ENCODE measurements at places on chromosomes 12 and 14.

DNA sequence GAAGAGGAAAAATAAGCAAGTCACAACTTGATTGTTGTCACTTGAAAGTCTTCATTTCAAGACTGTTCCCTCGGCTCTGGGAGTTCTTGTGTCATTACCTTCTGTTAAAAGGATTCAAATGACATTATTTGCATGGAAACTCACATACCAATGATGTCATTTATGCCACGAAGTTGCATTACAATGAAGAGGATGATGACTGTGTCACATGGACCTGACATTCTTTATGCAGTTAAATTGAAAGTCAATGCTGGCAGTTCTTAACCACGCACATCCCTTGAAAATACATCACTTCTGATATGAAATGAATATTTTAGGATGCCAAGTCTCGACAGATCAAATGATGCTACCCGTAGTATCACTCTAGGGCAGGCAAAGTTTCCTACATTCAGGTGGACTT lies 1069.5 kb downstream of the VRK1 start:
- no peak for DNase-seq

DNA sequence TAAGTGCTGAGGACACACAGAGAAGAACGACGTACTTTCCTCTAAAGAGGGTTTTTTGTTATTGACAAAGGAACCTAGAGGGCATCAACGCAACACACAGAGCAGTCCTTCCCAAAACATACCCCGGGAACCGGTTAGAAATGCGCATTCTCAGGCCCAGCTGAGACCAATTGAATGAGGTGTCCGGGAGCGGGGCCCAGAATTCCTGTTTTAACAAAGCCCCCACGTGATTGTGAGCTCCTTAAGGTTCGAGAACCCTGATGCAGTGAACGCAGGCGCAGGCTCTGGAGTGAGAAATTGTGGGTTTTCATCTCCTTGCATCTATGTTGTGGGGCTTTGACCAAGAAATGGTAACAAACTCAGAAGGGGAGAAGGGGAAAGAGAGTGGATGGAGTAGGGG lies 51.0 kb upstream of the TBX3 start:
- no peak for DNase-seq

- DNase-seq, result no peak
These were observed 55.8 kb downstream of the ARID2 start for GRCh38 chr12:45785315-45785714.

DNA sequence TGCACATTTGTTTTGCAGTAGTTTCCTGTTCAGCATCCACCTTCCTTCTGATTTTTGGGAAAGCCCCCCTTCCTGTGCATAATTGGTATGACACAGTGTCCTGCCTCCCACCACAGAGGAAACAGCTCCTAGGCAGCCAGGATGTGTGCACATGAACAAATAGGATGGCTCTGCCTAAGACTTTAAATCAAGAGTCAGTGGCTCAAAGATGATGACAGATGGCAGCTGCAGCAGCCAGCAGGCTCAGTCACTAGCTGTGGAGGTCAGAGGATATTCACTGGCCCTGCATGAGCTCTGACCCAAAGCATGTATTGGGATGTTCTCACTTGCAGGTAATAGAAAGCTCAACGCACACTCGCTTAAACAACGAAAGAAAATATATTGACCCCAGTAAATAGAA lies 90.3 kb downstream of the KCNK10 start:
- peak; percentile 44 for DNase-seq

DNA sequence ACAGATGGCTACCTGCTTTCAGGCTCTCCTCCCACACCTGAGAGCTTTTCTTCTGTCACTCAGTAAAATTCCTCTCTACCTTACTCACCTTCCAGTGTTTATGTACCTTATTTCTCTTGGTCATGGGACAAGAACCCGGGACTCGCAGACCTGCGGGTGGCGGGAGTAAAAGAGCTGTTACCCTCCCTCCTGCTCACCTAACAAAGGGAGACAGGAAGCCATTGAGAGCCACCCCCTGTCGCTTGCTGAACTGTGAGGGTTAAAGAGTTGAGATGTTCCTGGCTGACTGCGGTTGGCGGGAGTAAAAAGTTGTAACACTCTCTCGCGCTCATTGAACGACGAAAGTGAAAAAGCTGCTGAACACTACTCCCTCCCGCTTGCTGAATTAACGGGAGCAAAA lies 1935.1 kb upstream of the FLRT2 start:
- DNase-seq, result no peak

DNA sequence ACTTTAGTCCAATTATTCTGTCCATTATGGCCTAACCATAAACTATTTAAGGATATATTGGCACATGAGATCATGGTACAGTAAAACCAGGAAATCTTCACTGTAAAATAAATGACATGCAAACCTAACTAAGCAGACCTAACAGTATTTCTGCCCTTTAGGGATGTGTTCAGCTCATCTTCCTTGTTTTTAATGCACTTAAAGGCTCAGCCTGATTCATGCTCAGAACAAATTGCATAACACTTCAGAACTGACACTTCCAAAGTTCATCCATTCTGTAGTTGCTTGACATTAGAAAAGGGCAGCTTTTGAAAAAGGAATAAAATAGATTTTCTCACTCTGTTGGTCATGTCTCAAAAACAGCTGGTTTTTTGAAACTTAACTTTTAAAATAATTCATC lies 708.5 kb downstream of the C12orf50 start:
- no peak for DNase-seq

GRCh38 chr12:45418520-45418919 lies 202.6 kb downstream of the ANO6 start:
- DNase-seq, result no peak

DNA sequence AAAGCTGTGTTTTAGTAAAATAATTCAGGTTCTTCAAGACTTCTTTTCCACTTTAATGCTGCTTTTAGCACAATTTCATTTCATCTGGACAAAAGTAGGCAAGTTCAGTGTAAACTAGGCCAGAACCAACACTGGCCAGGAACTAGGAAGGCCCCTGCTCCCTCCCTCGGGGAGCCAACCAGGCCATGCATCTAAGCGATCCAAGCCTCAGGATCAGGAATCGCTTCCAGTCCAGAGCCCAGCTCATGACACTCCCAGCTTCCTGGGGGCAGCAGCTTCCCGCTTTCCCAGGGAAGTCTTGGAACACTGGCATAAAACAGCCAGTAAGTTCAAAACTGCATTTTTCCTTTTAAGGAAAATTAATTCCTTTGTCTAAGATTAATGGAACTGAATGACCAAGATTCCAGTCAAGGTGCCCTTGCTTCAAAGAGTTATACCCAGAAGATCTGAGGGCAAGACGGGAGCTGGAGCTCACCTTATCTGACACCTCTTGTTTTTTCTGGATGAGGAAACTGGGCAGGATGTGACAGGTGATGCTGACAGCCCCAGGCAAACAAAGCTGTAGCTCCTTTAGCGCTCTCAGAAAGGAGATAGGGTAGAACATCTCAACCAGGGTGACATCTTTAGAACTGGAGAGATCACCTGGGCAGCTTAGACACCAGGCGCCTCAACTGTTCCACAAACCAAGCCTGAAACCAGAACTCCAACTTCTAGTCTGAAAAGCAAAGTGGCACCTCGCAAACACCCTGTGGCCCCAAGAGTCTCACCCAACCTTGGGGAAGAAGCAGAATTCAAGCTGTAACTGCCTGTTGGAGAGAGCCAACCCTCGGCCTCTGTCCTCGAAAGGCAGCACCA lies 61.4 kb upstream of the PNMA1 start:
- no peak for DNase-seq

DNA sequence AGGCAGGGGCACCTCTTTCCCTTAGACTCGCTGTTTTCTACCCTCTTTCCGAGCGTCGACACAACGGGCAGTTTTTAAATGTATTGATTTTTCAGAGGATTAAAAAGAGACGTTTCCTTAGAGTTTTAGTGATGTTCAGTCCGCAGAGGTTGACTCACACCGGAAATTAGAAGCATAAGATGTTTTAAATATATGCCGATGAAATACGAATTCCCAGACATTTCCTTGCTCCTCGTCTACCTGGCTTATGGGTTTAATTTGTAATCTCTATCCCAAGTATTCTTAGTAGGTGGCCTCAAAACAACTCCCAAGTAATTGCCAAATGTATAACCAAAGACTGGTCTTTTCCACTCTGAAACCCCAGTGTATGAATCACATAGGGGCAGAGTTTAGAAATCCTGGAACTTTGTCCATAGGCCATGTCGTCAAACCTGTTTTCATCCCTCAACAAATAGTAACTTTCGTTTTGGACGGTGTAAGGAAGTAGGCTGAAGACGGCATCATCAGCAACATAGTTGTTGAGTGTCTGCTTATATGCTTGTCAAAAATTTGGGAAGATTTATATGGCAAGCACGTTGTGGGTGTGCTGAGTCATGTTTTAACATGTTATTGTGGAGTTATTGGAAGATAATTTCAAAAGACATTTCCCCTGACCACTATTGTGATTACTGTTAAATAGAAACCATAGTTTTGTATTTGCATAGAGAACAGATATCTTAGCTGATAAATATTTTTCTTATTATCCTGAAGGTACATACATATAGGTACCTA lies 824 bp downstream of the TBK1 start:
- DNase-seq, result no peak

DNA sequence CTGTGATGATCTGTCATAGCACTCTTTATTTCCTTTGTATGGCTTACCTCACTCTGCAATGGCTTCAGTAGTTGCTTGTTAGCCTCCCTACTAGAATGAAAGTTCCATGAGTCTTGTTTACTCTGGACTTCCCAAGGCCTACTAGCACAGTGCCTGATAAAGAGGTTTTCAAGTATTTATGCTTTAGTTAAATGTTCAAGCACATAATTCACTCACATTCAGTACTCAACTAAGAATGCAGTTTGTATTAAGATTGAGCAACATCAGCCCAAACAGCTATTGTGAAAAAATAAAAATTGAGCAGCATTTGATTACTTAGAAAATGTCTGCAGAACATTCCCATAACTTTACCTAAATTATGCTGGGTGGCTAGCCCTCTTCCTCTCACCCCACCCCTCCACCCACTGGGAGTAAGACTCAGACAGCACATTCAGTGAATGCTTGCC lies 158.9 kb upstream of the AMIGO2 start:
- no peak for DNase-seq

DNA sequence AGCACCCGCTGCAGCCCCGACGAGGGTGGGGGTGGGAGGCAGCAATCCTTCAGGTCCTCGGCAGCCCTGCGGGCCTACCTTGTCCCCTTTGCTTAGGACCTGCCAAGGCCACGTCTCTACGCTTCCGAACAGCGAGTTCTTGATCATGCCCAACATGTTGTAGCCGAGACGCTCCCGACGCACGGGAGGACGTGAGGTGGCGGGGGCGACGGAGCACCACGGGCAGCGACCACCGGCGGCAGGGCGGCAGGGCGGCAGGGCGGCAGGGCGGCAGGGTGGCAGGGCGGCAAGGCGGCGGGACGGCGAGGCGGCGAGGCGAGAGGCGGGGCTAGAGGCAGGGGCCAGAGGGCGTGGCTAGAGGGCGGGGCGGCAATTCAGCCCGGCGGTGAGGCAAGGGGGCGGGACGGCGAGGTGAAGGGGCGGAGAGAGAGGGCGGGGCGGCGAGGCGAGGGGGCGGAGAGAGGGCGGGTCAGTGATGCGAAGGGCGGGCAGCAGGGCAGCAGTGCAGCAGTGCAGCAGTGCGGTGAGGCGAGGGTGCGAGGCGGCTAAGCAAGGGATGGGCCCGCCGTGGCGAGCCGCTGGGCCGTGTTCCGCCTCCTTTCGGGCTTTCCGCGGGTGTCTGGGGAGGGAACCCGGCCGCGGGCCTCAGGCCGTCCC lies at the start of gene HEBP1:
HEBP1 (minus strand) TSS at position 307 of the 657 bp plus-strand sequence; CDS start at position 156, 151 bp downstream.
- DNase-seq, result peak; percentile 67

DNA sequence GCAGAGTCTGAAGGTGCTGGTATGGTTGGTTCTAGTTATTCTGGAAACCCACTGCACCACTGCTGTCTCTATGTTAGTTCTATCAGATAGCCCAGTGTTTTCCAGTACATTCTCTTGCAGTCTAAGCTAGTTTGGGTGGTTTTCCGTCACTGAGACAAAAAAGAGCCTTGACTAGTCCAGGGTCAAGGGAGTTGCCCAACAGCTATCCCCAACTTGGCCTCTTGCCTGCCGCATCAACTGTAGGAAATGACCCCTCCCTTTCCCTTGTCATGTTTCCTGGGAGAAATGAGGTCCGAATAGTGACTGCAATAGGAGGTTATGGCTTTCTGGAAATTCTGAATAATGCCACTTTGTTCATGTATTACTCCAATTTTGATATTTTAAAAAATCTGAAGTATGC lies 160.4 kb downstream of the EFCAB11 start:
- DNase-seq, result no peak

GRCh38 chr12:1848146-1848545 lies 27.8 kb downstream of the LRTM2 start:
- no peak for DNase-seq

DNA sequence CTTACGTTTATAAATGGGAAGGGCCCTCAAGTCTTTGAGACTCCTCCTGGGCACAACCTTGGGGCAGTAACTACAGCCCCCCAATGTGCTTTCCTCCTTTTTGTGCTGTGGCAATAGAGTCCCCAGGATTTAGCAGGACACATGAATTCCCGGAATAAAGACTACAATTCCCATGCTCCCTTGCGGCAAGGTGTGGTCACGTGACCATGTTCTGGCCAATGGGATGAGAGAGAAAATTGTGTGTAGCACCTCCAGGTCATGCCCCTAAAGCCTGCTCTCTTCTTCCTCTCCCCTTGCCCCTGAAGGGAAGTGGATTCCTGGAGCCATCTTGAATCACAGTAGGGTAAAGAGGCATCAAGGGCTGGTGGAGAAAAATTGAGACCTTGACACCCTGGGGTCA lies 295.1 kb upstream of the SFSWAP start:
- DNase-seq, result no peak

GRCh38 chr12:26746121-26746714 lies 86.8 kb downstream of the ITPR2 start:
- DNase-seq, result no peak

- no peak for DNase-seq
These were observed 37.3 kb upstream of the TBPL2 start for GRCh38 chr14:55477680-55478079.

GRCh38 chr14:22630486-22630885 lies 13.7 kb downstream of the OR6J1 start:
- no peak for DNase-seq

DNA sequence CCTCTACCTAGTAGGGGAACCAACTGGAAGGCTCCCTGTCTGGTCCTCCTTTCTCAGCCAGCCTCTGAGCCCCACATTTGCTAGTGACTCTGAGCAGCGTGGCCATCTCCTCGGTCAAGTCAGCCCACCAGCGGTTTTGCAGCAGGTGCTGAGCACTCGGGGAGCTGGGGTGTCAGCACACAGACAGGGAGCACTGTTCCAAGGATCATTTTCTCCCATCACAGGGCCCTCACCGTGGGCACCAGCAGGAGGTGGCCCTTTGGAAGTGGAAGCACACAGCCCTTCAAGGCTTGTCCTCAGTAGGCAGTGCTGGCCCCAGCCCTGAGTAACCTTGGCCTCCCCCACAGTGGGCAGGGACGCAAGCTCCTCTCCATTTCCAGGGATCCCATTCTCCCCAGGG lies 24.1 kb upstream of the EML1 start:
- no peak for DNase-seq

GRCh38 chr14:50007123-50007903 lies 109.1 kb downstream of the VCPKMT start:
- no peak for DNase-seq

DNA sequence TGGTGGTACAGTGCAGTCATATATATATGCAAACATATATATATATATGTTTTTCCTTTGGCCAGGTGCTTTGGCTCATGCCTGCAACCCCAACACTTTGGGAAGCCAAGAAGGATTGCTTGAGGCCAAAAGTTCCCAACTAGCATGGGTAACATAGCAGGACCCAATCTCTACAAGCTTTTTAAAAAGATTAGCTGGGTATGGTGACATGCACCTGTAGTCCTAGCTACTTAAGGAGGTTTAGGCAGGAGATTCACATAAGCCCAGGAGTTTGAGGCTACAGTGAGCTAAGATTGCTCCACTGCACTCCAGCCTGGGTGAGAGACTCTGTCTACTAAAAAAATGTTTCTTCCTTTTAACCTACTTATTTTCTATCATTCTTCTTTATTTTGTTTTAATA lies 10.2 kb downstream of the PZP start:
- no peak for DNase-seq

Data from cerebellar nuclear complex (tissue), 1 donor.